ENCODE measurements at places on chromosomes 7 and 10.

DNA sequence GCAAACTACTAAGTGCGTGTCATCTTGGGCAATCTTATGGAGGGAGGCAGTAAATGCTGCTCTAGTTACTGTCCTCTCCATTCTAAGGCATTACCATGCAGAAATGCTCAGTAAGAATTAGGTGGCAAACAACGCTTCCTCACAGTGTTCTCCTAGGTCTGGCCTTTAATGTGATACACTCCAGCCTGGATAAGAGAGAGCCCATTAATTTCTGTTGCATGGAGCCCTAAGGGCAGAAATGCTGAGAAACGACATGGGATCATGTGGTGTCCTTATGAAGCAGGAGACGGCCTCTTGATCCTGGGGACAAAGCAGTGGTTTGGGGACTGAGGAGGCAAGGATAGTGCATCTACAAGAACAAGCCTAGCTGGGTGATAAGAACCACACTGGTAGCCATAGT, 44.0 kb downstream of the SLC25A13 start:
- DNase-seq: no peak

DNA sequence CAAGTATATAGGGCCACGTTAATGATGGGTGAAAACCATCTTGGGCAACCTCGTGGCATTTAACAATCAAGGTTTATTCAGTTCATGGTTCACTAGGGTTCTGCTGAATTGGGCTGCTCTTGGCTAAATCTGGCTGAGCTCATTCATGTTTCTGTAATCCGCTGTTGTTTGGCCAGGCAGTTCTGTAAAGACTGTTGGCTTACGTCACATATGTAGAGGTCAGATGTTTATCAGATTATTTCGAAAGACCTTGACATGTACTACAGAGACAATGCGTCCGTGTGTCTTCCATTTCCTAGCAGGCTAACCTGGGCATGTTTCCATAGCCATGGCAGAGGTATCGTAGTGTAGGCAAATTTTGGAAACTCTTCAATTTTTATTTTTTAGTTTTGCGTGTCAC, 190.0 kb upstream of the ZWINT start:
- no peak for DNase-seq

DNA sequence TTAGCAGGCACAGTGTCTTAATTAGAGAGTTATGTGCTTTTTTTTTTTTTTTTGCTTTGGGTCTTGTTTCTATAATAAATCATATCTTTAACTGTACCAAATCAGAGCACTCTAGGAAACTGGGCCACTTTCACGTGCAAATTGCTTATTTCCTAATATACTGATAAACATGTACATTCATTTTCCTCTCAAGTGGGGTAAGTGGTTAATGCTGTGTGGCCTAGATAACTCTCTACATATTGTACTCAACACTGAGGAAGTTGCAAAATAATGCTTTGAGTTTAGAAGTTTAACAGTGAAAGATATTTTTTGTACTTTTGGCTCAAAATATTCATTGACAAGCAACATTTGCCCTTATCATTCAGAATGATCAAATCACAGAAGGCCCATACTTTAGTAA, 115.9 kb upstream of the IFRD1 start:
- DNase-seq: no peak

DNA sequence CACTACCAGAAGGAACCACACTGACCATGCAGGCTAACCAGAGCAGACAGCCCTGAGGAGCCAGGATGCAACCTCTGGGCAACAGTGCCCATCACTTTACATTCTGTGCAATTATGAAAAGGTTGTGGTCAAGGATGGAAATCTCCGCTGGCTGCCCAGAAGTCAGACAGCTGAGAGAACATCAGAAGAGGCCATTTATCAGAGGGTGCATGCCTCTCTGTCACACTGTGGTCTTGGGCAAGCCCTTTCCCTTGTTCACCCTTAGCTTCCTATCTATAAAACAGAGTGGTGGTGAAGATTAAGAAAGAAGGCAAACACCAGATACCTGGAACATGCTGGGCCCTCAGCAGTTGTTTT, 120.7 kb upstream of the GDF10 start:
- DNase-seq: no peak

DNA sequence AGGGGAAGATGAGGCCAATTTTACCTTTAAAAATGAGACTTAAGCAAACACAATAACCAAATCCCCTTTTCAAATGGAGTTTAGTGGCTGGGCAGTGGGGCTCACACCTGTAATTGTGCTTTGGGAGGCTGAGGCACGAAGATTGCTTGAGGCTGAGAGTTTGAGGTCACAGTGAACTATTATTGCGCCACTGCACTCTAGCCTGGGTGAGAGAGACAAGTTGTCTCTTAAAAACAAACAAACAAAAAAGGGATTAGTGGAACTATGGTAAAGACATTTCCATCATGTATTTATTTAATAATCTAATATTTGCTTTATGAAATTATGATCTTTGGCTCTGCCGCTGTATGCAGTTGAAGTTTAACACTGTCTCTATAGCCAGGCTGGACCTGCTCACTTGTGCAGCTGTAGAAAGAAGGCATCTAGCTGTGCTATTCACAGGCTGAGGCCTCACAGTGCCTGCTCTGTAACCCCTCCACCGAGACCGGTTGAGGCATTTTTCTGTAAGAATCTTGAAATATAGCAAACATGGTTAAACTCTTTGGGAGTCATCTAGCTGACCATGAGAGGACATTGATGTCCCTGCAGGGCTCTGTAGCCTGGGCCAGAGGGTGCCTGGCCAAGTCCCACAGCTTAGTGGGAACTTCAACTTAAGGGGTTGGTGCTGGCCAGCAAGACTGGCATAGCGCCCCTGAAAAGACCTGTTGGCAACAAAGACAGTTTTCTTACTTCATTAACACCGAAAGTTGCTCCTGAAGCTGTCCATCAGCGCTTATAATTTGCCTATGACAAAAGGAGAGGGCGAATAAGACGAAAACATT, 131.8 kb downstream of the BMPER start:
- DNase-seq: no peak

Measured in MV-4-11 (cell line).